ENCODE measurements at places on chromosomes 5 and 9.

DNA sequence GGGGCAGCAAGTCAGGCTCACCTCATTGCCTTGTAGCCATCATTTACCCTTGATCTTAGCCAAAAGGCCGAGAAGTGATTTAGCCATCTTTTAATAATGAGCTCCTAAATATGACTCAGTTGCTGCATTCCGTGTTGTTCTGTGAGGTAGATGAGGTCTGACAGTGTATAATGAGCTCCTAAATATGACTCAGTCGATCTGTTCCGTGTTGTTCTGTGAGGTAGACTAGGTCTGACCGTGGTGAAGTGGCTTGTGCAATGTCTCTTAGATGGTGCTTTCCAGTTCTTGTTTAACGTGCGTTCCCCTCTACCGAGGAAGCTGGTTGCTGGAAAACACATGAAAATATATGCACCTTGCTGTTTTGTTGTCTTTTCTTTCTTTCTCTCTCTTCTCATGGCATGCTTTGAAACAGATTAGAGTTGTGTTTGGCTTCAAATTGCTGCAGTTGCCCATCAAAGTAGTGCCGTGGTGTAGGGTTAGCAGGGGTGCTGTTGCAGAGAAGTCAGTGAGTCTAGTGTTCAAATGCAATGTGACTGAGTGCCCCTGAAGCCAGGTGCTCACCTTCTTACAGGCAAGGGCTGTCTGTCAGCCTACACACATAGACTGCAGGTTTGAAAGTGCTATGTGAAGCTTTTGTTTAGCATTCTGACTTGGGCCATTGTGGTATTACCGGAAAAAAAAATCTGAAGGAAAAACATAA lies 118.6 kb downstream of the KDM4C start:
- DNase-seq: no peak

- no peak for DNase-seq
Observed at GRCh38 chr9:77092536-77092935, 73.1 kb downstream of the FOXB2 start.

DNA sequence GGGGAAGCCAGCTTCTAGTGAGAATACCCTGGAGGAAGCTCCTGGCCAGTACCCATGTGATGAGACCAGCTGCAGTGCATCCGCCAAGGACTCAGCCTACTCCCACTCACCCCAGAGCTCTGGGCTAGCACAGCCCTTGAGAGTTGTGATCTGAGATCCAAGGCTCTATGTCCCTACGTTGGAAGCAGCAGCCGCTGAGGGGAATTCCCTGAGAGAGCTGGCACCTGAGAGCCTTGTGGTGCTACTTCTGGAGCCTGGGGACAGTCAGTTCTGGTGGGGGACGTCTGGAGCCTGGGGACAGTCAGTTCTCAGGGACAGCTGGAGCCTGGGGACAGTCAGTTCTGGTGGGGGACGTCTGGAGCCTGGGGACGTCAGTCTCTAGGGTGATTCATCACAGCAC lies 39.2 kb downstream of the PDZD2 start:
- DNase-seq: no peak

DNA sequence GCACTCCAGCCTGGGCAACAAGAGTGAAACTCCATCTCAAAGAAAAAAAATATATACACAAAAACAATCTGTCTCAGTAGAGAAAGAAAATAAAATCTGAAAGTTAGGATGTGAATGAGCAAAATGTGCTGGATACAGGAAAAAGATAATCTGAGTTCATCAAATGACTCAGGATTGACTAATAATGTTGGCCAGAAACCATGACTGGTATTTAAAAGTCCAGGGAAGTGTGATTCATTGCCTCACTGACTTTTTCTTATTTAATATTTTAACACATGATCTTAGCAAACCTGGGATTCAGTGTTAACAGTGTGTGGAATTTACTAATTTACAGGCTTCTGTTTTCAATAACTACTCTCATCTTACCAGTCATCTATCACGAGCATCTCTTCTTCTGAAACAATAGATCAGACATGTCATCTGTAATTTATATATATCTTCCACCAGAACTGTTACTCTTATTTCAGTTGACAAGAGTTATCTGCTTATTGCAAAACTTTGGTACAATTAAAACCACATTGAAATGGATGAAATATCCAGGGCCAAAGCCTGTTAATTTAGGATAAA lies 256.7 kb downstream of the CDH12 start:
- DNase-seq: no peak

GRCh38 chr9:92970467-92970923 lies 23.2 kb downstream of the FGD3 start:
- DNase-seq: no peak

- no peak for DNase-seq
Observed at GRCh38 chr5:119388619-119389190, 32.9 kb downstream of the TNFAIP8 start.

DNA sequence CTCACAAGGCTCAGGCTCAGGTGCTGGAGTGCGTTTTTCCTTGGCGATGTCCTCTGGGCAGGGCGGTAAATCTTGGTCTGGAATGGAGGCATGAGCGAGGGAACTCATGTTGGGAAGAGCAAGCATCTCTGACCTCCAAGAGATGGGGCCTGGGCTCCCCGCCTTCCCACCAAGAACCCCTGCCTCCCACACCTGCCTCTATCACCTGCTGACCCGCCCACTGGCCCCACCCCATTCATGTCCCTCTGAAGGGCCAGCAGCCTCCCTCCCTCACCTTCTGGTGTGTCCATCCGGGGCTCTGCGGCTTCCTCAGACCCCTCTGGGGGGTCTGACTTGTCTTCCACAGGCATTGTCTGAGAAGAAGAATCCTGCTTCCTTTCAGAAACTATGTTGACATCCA lies 10.9 kb downstream of the CIZ1 start:
- no peak for DNase-seq

- DNase-seq: no peak
Observed at GRCh38 chr5:149239917-149240316, 31.7 kb upstream of the AFAP1L1 start.

All from NCI-H2081 treated with DMSO at 0.1 percent for 48 hours (cell line).